IPS DF 6.9 (cell line): ENCODE measurements at places on chromosomes 7 and 10.

GRCh38 chr7:75054744-75055143, 18.9 kb downstream of the RCC1L start:
- DNase-seq = no peak

GRCh38 chr10:97140049-97140846, 45.5 kb downstream of the SLIT1 start:
- DNase-seq = no peak

GRCh38 chr7:49787980-49788379, 14.5 kb downstream of the VWC2 start:
- no peak for DNase-seq

DNA sequence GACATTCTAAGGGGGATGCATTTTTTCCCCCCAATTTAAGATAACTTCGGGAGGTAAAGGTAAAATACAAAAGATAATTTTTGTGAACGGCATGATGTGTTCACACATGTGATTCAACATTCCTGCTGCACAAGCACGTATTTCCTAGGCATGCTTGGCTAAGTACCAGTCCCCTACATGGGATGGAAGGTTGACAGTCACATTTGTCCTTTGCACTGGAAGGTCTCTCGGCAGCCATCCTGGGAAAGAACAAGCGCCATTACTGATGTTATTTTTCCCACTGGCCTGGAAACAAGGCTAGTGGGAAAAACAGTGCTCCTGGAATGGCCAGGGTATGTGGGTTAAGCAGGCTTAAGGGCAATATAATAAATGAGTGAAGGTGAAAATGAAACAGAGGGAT, 276.2 kb upstream of the AOAH start:
- no peak for DNase-seq

GRCh38 chr10:77431209-77431611, 206.4 kb downstream of the KCNMA1 start:
- no peak for DNase-seq

DNA sequence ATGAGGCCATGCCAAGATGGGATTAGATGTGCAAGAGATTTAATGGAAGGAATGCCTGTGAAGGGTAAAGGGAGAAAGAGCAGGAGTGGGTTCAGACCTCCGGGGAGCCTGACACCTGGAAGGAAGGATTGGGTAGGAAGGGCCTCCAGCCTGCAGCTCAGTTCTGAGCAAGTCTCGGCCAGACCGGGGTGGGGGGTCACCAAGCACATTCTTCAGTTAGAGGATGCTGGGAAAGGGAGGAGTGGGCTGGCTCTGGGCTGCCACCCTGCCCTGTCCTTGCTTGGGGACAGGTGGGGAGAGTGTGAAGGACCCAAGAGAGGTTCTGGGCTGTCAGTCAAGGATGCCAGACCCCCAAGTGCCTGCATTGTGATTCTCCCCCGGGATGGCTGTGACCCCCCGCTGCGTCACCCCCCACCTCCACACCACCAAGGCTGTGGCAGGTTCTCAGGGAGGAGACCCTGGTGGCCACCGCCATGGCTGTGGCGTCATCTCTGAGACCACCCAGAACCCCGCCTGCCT, 16.5 kb upstream of the PRKAG2 start:
- DNase-seq = no peak

DNA sequence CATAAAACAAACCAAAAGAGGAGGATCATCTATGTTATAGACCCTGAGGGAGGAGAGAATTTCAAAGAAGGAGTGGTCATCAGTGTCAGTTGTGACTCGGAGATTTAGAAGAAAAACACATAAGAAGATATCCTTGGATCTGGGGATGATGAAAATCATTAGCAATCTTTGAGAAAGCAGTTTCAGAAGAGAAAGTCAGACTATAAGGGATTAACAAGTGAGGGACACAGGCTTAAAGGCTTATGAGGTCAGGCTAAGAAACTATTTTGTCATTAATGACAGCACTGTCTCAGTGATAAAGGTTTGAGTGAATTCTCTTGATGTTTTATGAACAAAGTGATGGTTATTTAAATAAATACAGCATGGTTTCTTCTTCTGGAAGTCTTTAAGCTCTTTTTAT, 6.1 kb upstream of the GPR85 start:
- DNase-seq = no peak

DNA sequence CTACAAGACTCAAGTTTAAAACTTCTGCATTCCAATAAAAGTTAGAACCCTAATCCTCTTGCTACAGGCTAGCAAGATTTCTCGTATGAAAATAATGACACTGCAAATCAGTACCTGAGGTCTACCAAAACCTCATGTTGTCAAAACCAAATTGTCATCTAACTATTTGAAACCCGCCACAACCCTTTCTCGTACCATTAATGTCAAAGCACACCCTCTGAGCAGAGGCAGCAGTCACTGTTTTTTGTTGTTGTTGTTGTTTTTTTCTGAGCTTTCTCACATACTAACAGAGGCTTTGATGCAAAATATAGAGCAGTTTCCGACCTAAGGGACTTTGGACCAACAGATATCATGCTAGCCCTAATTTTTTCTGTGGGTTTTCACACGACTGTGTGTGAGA, 563.9 kb upstream of the C7orf33 start:
- DNase-seq = no peak

DNA sequence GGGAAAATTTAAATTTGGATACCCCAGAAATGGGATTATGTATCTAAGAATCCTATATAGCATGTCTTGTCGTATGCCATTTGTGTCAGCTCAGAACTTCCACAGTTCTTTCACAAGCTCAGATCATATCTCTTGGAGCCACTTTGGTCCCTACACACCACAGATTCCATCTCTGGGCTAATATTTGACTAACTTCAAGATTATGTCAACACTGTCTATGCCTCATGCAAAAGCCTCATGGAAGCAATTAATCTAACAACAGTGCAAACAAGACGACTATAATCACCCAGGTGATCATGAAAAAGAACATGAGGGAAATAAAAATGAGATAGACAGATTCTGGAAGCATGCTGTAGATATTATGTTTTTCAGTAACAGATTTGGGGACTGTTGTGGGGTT, 189.1 kb downstream of the LRRTM3 start:
- DNase-seq = no peak

- DNase-seq = no peak
Observed at GRCh38 chr10:87000491-87000890, 19.6 kb upstream of the FAM25A start.

- DNase-seq = no peak
Observed at GRCh38 chr7:80679921-80680907, 41.8 kb downstream of the CD36 start.

GRCh38 chr7:1950452-1951158, 280.5 kb downstream of the ELFN1 start:
- DNase-seq = no peak

DNA sequence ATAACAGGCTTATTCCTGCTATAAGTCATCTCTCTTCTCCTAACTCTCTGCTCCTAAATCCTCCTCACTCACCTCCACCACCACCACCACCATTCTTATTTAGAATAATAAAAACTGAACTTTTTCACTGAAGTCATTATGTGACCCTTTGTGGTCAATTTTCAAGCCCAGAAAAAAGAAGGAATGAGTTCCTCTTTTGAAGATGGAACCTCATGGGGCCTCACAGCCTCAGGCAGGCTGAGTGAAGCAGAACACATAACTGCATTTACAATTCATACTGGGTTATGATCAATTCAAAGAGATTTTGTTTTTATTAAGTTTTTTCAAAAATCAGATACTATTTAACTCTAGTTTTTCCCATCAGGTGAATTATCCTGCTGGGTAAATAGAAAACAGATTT, 29.8 kb downstream of the PNLIPRP3 start:
- DNase-seq = no peak

GRCh38 chr10:24597426-24597825, 126.3 kb downstream of the ARHGAP21 start:
- DNase-seq = no peak
